ENCODE measurements at places on chromosomes 11 and 22. TPM values are rescaled to one million over a fixed set of nuclear protein-coding genes. Genes with fewer than 3 reads are reported as not detected.

MAPK8IP1 gene
- 9.7 TPM for total RNA-seq

HEPN1 gene
- not detected for total RNA-seq

CDC42EP2 gene
- total RNA-seq: 15.0 TPM

PATE3 gene
- not detected for total RNA-seq

UBE2L6 gene
- 61.3 TPM for total RNA-seq

STK33 gene
- total RNA-seq: 0.72 TPM

MS4A14 gene
- not detected for total RNA-seq

DNA sequence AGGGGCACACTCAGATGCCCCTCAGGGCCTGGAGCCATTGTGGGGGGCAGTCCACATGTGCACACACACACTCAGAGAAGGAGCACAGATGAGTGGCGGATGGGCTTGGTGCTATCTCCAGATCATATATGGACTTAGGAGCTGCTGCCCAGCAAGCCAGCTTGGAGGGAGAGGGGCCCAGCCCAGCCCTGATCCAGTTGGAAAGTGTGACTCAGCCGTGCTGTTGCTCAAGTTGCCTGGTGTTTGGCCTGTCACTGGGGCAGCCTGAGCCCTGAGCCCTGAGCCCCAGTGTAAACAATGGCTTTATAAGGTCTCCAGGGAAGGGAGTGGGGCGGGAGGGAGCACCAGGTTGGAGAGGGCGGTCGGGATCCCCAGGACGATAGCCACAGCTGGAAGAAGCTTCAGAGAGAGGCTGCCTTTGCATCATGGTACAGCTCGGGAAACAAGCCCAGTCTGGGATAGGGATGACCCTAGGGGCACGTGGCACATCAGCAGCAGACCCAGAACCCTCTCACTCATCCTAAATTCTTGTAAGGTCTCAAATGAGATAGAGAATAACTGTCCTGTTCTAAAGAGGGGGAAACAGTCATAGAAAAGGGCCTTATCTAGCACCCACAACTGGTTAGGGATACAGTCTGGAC lies 4.8 kb downstream of the SELENOM start:
- peak; percentile 99 for DNase-seq

GRCh38 chr11:94494126-94494680 lies 419 bp downstream of the ANKRD49 start:
- no peak for DNase-seq

- DNase-seq: peak; percentile 42
Measured at GRCh38 chr11:37689951-37690350, 1091.9 kb upstream of the RAG2 start.

GRCh38 chr11:14413307-14414069 lies 54.5 kb upstream of the RRAS2 start:
- peak; percentile 61 for DNase-seq

- DNase-seq: no peak
Measured at GRCh38 chr11:34298871-34299270, 58.9 kb downstream of the ABTB2 start.

DNA sequence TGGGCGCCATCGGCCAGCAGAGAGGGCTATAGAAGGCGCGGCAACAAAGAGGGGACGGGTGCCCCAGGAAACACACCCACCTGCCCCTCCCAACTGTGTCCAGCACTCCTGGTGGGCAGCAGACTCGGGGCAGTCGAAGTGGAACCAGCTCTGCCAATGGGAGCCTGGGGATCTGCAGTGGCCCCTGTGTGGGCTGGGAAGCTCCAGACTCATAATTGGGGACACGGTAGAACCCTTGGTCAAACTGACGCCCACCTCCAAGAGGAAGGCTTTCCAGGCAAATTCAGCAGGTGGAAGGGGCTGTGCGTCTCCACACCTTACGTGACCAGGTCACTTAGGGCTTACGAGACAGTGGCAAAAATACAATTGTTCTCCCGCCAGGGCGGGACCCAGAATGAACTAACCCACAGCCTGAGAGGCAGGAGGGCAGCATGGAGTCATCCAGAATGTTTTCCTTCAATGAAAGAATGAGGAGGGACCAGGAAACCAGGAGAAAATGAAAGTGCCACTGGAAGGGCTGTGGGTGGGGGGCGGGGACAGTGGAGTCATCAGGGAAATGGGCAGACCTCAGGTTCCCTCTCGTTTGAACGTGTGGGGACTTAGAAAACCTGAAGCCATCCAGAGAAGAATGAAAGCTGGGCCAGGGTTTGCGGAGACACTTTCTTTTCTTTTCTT lies 53.2 kb upstream of the SHANK2 start:
- peak; percentile 72 for DNase-seq

GRCh38 chr22:44003405-44004103 lies 20.5 kb upstream of the PARVB start:
- DNase-seq: no peak

- no peak for DNase-seq
Measured at GRCh38 chr22:23280356-23281052, 100.2 kb downstream of the BCR start.

DNA sequence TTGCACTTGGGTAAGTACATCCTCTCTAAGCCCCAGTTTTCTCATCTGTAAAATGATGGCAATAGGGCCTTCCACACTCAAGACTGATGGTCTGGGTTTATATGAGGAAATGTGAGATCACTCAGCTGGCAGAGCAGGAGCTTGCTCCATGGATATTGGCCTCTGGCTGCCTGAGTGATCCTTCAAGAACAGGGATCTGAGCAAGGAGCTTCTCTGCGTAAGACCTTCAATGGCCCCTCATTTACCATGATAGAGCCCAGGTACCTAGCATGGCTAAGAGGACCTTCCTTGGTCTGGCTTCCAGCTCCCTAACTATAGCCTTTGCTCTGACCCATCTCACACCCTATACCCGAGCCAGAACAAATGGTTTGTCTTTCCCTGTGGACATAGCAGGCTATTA lies 5.5 kb downstream of the ROBO4 start:
- peak; percentile 44 for DNase-seq

GRCh38 chr11:117473481-117474091 lies 145.9 kb downstream of the CEP164 start:
- DNase-seq: peak; percentile 74

DNA sequence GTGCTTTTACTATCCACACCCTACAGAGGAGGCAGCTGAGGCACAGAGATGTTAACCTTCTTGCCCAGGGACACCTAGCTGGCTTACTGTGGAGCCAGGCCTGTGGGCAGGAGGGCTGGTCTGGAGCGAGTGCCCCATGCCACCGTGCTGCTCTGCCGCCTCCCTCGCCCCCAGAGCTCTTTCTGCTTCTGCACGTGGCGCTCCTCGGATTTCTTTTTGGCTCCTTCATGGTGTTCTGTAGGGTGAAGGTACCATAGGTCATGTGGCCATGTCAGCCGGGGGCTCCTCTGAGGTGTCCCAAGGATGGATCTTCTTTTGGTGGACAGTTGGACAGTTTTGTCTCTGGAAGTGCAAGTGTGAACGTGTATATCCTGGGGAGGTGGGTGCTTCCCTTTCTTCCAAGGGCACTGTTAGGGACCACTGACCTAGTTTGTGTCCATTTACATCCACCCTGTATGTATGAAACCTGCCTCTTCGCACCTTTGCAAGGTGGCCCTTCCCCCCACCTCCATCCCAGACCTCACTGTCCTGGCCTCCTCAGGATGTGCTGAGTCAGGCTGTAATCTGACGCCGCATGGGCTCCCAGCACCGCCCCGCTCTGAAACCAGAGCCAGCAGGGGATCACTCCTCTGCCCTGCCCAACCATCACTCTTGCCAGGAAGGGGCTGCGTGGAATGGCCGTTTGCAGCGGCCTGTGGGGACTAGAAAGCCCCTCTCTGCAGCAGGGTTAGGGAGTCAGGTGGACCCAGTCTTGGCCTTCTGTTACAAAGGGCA lies 31.7 kb downstream of the POLR3H start:
- DNase-seq: peak; percentile 96

DNA sequence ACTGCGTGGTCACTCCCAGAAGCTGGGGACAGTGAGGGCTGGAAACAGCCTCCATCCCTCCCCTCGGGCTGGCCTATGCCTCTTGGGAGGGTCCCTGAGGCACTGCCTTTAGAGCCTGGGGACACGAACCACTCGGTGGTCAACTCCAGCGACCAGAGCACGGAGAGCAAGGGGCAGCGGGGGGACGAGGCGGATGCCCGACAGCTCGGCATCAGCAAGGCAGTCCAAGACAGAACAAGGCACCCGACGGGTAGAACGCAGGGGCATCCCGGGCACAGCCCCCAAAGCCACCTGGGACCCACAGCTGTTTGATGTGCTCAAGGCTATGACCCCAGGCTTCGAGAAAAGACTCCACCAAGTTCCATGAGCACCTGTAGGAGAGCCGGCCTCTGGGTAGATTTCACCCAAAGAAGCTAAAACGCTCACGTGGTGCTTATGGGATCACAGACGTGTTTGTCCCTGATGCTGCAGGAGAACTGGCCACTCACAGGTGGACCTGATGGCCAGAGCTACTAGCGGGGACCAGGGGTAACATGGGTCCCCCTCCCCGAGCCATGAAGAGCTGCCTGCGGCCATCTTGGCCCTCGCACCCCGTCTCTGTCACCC lies 510 bp upstream of the LSP1 start:
- DNase-seq: no peak

- peak; percentile 66 for DNase-seq
Measured at GRCh38 chr22:47032091-47032943, 269.9 kb downstream of the TBC1D22A start.

- DNase-seq: no peak
Measured at GRCh38 chr11:130347261-130347660, 32.5 kb upstream of the ZBTB44 start.

DNA sequence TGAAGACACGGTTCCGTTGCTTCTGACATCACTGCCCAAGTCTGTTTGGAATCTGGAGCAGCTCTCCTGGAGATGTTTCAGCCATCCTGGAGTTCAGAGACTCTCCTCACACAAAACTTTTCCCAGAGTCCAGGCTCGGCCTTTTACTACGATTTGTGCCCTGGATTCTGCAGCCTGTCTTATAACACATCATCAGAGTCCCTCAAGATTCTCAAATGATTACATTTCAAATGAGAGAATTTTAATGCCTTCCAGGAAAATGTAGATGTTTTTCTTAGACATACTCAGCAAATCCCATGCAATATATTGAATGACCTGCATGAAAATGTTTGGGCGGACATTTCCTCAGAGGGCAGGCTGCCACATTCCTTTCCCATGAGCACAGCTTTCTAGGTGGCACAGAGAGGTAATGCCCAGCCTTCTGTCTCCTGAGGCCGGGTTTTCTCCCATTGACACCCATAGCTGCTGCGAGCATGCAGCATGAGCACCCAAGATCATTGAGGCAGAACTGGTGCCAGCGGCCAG lies 129.1 kb downstream of the SNX19 start:
- peak; percentile 56 for DNase-seq

DNA sequence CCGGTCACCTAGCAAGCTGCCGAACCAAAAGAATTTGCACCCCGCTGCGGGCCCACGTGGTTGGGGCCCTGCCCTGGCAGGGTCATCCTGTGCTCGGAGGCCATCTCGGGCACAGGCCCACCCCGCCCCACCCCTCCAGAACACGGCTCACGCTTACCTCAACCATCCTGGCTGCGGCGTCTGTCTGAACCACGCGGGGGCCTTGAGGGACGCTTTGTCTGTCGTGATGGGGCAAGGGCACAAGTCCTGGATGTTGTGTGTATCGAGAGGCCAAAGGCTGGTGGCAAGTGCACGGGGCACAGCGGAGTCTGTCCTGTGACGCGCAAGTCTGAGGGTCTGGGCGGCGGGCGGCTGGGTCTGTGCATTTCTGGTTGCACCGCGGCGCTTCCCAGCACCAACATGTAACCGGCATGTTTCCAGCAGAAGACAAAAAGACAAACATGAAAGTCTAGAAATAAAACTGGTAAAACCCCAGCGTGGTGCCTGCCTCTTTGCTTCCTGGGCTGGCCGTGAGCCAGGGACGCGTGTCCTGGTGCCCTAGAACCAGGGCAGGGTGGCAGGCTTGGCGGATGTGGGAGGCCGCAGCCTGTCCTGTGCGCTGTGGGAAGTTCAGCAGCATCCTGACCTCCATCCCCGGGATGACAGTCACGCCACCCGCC lies 13.2 kb downstream of the CCND1 start:
- DNase-seq: peak; percentile 78

- DNase-seq: no peak
Measured at GRCh38 chr11:5992604-5993251, 5.9 kb upstream of the OR52L1 start.

- no peak for DNase-seq
Measured at GRCh38 chr11:77065878-77066228, 918 bp upstream of the CAPN5 start.

- peak; percentile 48 for DNase-seq
Measured at GRCh38 chr11:12723421-12724300, 49.4 kb downstream of the TEAD1 start.
